ENCODE measurements at places on chromosomes 13 and 19.

DNA sequence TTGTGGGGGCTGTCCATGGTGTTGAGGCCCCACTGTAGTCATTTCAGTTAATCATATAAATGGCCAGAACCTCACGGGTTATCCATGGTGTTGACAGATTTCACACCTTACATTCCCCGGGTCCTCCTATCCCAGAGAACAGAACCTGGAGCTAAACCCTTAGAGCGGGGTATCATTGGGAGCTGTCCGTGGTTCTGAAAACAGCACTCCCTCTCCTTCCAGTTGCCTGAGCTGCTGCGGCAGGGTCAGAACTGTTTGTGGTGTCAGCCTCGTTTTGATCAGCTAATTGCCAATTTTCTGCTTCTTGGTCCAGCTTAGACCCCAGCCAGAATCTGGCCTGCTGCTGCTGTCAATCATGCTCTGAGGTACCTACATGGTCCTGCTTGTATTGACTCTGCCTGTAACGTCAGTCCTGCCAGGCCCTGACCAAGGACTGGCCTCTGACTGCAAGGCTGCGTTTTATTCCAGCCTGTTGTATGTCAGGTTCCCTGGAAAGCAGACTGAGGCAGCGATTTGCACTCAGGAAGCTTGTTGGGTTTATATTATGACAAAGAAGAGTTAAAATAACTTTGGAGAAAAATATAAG is 55.8 kb upstream of the KCTD15 start:
- peak; percentile 8 for DNase-seq

DNA sequence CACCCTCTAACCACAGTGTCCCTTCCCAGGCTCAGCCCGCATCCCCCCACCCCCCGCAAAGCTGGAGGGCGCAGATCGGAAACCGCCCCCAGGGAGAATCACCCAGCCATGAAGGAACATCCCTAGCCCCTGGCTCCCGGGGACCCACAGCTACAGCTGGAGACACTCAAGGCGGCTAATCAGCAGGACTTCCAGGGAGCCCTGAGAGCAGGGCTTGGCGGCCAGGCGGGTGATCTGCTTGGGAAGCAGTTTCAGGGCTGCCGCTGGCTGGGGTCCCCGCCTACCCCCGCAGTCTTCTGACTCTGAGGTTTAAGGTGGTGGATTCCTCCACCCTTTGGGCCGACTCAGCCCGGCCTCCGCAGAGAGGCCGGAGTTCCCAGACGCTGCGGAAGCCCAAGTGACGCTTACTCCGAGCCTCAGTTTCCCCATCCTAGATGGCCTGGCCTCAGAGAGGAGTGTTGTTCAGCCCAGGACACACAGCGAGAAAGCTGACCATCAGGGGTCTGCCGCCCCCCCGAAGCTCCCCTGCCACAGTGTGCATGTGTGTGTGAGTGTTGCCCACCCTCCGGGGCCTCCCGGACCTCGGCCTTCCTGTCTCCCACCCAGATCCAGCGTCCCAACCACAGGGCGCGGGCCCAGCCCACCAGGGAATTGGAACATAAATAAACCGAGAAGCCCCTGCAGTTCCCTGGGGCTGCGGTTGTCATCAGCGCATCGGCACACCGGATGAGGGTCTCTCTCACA is 9.8 kb downstream of the FUT6 start:
- no peak for DNase-seq

DNA sequence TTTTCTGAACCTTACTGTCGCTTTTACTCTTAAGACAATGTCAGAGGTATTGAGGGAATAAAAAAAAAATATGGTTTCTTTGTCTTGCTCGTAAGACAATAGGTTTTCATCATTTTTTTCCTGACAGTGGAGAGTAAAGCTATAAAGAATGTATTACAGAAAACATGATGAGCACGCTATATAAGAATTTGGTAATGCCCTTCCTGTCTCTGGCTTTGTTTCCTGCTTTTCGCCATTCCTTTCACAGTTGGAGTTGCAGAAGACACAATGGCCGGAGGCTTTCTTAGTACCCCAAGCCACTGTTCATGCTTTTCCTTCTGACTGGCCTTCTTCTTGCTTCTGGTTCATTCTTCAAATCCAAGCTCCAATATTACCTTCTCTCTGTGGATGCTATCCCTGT is 101.0 kb upstream of the DACH1 start:
- no peak for DNase-seq

- no peak for DNase-seq
These were observed 9.8 kb downstream of the TPT1 start for GRCh38 chr13:45331123-45331619.

DNA sequence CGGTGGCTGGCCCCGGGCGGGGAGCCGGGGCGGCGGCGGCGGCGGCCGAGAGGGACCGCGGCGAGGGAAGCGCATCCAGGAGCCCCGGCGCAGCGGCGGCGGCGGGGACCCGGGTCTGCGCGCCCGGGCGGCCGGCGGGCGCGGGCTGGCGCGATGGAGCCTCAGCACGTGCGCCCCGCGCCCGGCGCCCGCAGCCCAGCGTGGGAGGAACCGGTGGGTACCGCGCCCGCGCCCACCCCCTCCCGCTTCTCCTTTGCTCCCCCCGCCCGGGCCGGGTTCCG is 7.8 kb upstream of the DGKH start:
- DNase-seq = no peak

- DNase-seq = no peak
These were observed 4.2 kb downstream of the VPS36 start for GRCh38 chr13:52446265-52446664.

GRCh38 chr19:10936661-10937084 is 8.1 kb downstream of the TIMM29 start:
- DNase-seq = peak; percentile 81

- no peak for DNase-seq
These were observed 307.4 kb downstream of the KLF5 start for GRCh38 chr13:73366241-73366640.

DNA sequence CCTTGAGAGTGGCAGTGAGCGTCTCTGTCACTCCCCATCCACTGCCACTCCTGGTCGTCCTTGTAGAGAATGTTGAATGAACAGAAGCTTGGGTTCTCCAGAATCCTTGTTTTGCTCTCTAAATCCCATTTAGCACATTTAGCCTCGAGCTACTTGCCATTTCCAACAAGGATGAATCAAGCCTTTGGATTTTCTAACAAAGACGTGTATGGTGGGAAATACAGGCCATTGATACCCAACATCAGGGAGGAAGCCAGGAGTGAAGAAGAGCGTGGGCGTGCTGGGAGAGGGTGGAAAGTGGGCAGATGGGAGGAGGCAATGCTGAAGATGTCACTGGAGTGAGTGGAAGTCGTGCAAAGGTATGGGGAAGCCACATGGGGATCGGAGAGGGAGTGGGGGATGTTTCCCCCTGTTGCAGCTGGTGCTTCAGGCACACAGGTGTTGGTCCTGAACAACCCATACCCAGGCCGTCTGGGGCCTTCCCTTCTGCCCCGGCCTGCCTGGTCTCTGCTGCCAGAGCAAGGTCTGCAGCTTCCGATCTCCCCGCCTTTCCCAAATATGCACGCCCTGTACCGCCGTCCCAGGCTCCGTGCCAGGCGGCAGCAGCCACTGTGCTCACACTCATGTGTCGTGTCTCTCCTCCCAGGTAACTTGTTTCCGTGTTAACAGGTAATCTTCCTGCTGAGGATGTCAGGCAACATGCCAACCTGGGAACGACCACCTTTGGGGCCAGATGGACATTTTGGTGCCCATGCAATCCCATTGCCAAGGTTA is 48.7 kb downstream of the ZIC5 start:
- no peak for DNase-seq

- no peak for DNase-seq
These were observed 2.0 kb upstream of the EBPL start for GRCh38 chr13:49693191-49693733.

- DNase-seq = no peak
These were observed 10.9 kb downstream of the APOC1 start for GRCh38 chr19:44925114-44925891.
